Activated CD4-positive, CD25-positive, alpha-beta regulatory T cell treated with anti-CD3 and anti-CD28 coated beads, Interleukin-2, amount 50 U/mL, for 16 hours (primary cell): ENCODE measurements at places on chromosomes 3 and 15.

DNA sequence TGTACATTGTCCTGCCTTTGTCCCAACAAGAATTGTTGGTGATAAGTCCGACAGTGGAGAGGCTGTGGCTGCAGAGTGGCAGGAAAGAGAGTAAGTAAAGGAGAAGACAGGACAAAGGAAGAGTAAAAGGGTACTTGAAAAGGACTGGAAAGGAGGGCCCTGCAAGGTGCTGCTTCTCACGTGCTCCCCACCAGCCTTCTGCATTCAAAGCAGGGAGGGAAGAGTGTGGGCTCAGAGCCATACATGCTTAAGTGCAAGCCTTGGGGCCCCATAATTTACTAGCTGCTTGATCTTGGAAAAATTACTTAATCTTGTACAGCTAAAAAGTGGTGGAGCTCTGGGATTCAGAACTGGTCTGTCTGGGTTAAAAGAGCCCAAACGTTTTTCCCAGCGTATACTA is 29.9 kb downstream of the MME start:
- DNase-seq, result no peak

DNA sequence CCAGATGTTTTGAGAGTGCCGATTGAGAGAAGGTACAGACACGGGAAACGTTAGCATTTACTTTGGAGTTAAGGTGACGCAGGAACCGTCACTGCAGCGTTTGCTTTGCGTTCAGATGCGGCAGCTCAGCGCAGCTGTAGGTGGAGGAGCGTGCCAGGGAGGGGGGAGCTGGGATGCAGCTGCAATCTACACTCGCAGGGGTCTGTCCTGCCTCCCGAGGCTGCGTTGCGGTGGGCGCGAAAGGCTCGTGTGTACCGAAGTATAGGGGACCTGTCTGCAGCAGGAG is 425 bp upstream of the FYTTD1 start:
- DNase-seq, result peak; percentile 28

DNA sequence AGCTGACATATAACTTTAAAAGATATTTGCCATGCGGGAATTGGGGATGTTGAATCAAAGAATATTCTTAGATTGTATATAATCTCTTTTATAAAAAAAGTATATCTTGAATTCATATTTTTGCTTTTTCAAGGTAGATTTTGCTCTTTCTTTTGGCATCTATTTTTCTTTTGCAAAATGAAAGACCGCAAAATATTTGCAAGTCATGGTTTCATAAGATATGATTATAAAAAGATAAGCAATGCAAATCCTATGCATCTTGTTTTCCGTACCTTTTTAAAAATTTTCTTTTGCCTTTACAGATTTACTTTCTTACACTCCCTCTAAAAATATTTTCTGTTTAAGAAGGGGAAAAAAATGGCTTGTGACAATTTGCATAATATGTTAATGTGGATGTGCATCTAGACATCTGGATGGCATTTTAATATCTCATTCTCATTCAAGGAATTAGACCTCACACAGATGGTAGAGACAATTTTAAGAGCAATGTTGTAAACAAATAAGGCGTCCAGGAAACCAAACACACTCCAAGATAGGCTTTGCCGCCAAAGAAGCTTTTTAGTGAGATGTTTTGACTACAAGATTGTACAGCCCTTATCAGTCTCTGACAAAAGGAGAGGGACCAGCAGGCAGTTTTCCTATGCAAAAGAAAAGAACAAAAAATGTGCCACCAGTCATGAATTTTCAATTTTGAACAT is 371.1 kb downstream of the CHL1 start:
- DNase-seq, result no peak

- DNase-seq, result no peak
Measured at GRCh38 chr3:487614-488013, 291.1 kb downstream of the CHL1 start.

GRCh38 chr3:170584585-170585007 is 1.3 kb downstream of the SLC7A14 start:
- DNase-seq, result no peak

- no peak for DNase-seq
Measured at GRCh38 chr15:40702077-40702476, 7.1 kb downstream of the RAD51 start.

DNA sequence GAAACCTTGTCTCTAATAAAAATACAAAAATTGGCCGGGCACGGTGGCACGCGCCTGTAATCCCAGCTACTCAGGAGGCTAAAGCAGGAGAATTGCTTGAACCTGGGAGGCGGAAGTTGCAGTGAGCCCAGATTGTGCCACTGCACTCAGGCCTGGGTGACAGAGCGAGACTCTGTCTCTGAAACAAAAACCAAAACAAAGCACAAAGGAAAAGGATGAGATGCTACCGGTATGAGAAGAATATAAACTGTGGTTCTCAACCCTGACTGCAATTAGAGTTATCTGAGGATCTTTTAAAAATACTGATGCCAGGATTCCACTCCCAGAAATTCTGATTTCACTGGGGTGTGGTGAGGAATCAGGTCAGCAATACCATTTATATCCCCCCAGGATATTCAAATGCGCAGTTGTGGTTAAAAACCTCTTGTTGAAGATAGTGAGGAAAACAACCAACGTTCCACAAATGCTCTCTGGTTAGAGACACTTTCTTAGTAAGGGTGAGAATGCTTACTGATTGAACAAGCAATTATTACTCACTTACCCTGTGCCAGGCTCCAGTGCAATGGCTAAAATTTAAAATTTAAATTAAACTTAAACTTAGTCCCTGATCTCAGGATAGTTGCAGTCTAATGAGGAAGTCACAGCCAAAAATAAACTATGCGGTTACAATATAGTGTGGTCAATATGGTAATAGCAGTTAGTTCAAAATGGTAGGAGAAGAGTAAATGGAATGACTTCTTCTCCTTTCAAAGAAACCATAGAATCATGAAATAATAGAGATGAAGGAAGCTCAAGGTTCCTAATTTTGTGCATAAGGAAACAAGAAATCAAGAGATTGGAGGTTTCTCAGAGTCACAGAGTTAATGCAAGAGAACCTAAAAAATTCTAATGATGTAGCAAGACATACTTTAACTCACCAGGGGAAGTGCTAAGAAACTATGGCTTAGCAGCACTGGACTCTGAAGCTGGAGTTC is 109.5 kb downstream of the SSR3 start:
- no peak for DNase-seq

- DNase-seq, result no peak
Measured at GRCh38 chr3:63968612-63969350, 54.5 kb downstream of the PSMD6 start.

DNA sequence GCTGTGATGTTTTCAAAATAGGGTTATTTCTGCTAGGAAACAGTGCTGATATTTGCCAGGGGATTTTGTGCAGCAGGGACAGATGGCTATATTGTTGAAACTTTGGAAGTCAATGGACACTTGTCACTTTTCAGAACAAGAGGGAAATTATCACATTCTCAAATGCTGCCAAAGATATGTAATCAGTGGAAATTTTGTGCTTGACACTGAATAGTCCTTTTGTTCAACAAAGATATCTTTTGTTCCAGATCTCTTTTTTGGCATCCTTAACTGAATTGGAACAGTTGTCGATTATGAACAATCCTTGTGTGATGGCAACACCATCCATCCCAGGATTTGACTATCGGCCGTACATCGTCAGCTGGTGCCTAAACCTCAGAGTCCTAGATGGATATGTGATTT is 7.8 kb downstream of the CEP97 start:
- DNase-seq, result no peak

- no peak for DNase-seq
Measured at GRCh38 chr3:100936931-100937330, 56.3 kb downstream of the ABI3BP start.

GRCh38 chr3:68912376-68912775 is 20.0 kb downstream of the TAFA4 start:
- no peak for DNase-seq

GRCh38 chr3:75692061-75692460 is 27.9 kb downstream of the FRG2C start:
- DNase-seq, result no peak

DNA sequence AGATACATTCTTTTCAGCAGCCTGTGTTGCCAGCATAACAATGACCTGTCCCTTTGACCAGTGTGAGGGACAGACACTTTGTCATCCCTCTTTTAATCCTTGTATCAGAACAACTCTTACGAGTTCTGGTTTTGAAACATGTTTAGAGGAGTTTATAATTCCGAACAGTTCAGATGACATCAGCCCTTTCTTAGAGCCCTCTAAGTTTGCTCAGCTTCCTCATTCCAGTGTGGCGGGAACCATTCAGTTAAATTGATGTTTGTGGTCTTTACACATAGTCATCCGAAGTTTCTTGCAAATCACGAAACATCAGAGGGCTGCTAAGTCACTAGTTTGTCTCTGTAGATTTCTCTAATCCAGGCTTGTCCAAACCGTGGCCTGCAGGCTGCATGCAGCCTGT is 102.5 kb downstream of the AKAP13 start:
- no peak for DNase-seq

DNA sequence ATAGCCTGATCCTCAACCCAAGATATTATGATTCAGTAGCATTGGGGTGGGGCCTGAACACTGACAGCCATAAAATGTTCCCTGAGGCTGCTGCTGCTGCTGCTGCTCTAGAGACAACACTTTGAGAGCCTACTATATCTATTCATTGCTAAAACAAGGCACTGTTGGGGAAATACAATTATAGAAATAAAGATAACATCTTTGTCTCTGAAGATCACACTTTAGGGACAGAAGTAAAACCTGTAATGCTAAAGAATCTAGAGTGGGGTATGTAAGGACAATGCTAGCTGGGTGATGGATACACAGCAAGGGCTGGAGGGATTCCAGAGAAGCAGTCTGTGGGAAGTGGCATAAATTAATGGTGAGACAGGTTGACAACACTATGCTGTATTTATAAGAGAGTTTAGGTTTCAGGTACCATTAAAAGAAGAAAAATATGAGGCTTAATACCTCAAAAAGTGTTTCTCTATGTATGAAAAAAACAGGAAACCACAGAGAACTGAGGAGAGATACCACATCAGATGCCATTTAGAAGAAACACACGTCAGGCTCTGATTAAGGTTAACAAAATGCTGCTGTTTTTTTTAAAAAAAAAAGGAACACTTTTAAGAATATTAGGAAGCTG is 115.9 kb downstream of the CBLB start:
- no peak for DNase-seq

DNA sequence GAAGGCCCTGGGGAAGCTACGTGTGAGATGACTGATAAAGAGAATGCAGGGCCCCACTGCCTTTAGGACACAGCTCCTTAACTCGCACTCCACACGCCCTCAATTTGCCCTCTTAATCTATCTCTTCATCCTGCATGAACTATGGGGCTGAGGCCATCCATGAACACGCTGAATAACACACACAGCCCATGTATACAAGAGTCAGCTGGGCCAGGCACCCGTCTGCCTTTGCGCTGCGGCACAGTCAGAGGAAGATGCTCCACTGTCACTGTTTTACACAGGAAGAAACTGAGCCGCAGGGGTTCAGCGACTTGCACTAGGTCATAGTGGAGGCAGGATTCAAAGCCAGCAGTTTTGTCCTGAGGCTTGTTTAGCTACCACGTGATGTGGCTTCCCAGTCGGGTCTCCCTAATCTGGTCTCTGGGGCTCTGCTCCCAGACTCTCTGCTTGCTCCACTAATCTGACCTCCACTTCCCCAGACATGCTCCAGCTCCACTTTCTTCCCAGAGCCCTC is 43.9 kb downstream of the TLE3 start:
- DNase-seq, result no peak

DNA sequence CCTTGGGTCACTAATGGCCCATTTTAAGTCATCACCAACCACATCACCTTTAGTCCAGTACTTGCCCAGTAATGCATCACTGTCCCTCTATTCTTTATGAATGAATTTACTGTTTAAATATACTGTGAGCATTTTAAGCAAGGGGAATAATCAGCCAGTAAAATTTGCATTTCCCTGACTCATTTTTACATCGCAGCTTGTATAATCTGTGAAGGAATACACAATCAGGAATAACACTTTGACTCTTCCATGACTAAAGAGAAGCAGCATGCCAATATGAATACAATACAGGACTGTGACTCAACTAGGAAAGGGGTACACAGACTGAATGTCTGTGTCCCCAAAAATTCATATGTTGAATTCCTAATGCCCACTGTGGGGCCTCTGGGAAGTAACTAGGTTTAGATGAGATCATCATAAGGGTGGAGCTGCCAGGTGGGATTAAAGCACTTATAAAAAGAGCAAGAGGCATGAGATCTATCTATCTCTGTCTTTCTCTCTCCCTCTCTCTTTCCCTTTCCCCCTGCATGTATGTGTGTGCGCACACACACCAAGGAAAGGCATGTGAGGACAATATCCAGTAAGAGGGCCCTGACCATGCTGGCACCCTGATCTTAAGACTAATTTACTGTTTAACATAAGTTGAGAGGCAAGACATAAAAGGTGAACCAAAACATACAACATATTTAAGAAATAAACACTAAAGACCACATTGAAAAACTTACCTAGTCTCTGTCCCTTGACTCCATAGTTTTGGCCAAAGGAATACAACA is 12.1 kb downstream of the B4GALT4 start:
- no peak for DNase-seq

GRCh38 chr3:159844801-159845261 is 143.8 kb upstream of the IL12A start:
- DNase-seq, result no peak

DNA sequence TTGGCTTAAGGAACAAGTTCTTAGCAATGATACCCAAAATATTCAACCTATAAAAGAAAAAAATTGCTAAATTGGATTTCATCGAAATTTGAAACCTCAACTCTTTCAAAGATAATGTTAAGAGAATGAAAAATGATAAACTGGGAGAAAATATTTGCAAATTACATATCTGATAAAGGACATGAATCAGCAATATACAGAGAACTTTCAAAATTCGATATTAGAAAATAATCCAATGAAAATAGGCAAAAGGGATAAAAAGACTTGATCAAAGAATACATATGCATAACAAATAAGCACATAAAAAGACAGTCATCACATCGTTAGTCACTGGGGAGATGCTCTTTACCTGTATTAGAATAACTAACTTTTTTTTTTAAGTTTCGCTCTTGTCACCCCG is 73.0 kb upstream of the NEO1 start:
- DNase-seq, result no peak

DNA sequence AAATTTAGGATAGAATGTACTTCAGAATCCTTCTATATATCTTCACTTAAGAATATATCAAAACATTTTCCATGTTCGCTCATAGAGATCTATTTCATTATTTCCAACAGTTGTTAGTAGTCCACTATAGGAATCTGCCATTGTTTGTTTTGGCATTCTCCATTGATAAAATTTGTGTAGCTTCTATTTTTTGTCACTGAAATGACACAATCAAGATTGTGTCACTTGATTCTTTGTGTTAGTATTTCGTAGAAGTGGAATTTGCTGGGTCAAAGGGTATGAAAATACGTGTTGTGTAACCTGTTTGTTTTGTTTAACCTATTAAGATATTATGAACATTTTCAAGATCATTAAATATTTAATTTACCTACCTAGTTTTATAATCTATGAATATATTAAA is 15.9 kb upstream of the GPR156 start:
- no peak for DNase-seq

DNA sequence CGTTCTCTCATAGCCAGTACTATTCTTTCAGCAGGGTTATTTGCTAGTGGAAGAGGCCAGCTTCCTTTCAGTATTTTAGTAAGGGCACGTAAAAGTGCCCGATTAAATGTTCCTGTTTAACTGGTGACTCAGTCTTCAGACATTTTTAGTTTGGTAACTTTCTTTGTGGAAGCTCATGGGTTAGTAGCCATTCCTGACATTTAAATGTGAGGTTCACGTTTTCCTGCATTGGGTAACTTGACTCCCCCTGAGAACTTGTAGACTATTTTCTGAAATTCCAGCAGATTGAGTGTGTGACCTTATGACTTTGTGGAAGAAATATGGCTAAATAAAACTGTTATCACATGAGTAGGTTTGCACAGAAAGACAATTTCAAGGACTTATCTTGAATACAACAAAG is 16.9 kb downstream of the ABHD2 start:
- no peak for DNase-seq

GRCh38 chr3:11553436-11554235 is 90.1 kb downstream of the VGLL4 start:
- DNase-seq, result no peak
